ENCODE measurements at places on chromosomes 1 and 21. TPM values are rescaled to one million over a fixed set of nuclear protein-coding genes. Genes with fewer than 3 reads are reported as not detected.

The SYPL2 gene
- not detected for total RNA-seq

The OR2G6 gene
- total RNA-seq: 1.00 TPM

The FAM43B gene
- total RNA-seq: not detected

The C4BPB gene
- total RNA-seq: 0.17 TPM

DNA sequence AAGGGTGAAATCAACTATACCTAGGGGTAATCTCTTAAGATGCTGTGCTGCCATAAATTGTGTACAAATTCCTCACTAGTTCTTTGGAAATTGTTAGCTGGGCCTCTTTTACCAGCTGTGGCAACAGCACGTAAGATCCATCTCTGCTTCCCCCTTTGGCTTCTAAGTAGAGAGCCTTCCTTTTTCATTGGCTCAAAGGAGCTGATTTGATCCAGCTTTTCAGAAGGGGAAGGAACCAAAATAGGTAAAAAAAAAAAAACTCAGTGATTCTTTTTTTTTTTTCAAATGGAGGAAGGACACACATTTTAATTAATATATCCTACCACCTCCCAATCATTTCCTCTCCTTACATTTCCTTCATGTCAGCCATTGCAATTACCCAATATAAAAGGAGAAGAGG lies 4.0 kb upstream of the RCAN1 start:
- DNase-seq: no peak

- no peak for DNase-seq
Measured at GRCh38 chr1:241310451-241310850, 46.6 kb downstream of the RGS7 start.

DNA sequence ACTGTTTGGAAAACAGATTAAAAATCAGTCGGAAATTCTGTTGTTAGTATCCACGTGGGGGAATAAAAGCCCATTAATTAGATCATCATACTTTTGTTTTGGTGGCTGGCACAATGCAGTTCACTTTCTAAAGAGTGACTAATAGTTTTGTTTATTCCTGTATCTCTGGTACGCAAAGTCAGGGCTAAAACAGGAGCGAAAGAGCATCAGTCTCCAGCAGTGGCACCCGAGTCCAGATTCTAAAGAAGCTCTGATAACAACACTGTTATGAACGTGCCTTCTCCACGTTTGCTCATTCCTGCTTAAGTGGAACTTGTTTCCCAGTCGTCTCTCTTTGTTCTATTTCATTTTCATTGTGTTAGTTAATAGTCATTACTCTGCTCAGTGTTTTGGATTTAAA lies 69.6 kb downstream of the HSPA13 start:
- DNase-seq: no peak

- DNase-seq: no peak
Measured at GRCh38 chr1:87344231-87344630, 15.6 kb downstream of the LMO4 start.

- DNase-seq: no peak
Measured at GRCh38 chr1:51750729-51751128, 127.8 kb downstream of the NRDC start.

DNA sequence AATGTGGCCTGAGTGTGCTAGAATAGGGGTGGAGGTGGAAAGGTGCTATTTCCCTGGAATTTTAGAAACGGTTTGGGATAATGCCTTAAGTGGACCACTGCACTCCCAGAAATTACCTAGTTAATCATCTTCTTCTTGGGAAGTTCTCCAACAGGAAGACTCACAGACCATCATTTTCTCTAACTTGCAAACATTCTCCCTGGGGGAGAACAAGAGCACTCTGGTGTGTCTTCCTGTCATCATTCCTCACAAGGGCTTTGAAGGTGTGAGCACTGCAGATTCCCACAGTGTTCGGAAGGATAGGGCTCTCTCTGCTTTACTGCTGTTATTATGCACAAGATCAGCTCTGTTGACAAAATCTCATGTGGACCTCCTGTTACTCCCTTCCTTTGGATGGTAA lies 54.9 kb upstream of the TSPAN2 start:
- no peak for DNase-seq

DNA sequence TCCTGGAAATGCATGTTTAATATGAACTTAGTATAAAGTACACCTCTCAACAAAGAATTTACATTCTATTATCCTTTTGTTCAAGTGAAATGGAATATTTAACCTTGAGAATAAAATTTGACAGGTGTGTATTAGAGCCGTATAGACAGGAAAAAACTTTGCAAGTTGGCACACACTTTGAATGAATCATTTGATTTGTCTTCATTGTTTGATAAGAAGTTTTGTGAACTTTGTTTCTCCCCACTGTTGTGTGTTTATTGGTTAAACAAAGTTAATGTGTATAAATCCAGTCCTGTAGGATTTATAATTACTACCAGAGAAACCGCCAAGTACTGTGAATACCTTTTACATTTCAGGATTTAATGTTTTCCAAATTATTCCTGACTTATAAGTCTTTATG lies 2.0 kb downstream of the SYDE2 start:
- no peak for DNase-seq

- no peak for DNase-seq
Measured at GRCh38 chr1:243930822-243931671, 81.0 kb upstream of the AKT3 start.

DNA sequence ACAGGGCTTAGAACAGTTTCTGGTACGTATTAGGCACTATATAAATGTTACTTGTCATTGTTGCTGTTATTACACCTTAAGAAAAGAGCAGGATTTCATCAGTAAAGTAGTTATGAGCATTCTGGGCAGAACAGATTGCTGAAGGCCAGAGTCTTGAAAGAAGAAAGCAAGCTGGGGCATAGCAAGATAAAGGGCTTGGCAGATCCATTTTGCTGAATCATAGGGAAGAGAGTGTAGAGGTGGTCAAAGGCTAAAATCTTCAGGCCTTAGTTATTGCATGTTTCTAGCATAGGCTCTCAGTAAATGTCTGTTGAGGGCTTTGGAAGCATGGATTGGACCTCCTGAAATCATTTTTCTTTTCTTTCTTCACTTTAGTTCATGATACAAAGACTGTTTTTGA lies 67.5 kb downstream of the PLA2G4A start:
- DNase-seq: no peak

DNA sequence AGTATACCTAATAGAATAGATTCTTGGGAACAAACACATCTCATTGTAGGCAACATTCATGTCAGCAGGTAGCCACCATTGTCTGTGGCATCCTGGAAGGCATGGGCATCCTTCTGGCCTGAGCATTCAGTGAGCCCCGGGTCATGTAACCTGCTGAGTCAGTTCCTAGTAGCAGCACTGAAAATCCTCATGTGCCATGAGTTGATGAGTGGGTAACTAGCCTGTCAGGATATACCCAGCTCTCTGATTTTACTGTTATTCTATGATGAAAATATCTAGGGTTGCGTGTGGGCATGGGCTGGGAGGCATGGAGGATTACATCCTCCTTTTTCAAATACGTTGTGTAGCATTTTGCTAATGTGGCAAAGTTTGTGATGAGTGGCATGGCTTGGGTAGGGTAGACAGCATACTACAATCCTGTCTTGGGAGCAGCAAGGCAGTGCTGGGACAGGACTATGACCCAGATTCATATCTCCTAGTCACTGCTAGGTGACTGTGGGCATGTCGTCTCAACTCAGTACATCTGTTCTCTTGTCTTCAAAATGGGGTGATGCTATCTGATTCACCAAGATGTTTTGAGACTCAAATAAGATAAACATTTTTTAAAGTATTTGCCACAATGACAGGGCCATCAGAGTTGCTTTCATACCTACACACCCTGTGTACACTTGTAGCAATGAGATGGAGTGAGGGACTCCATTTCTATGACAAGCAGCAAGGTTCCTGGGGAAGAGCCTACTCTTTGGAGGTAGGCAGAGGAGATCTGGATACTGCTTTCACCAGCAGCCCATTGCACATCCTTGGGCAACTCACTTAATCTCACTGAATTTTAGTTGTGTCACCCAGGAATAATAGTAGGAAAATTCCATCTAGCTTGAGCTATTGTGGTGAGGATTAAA lies 62.5 kb downstream of the CD58 start:
- DNase-seq: no peak

- DNase-seq: no peak
Measured at GRCh38 chr1:145805057-145805456, 18.8 kb downstream of the RNF115 start.

GRCh38 chr1:83689921-83690868 lies 308.7 kb downstream of the TTLL7 start:
- no peak for DNase-seq

GRCh38 chr1:235954306-235955283 lies 87.9 kb upstream of the LYST start:
- peak; percentile 70 for DNase-seq

DNA sequence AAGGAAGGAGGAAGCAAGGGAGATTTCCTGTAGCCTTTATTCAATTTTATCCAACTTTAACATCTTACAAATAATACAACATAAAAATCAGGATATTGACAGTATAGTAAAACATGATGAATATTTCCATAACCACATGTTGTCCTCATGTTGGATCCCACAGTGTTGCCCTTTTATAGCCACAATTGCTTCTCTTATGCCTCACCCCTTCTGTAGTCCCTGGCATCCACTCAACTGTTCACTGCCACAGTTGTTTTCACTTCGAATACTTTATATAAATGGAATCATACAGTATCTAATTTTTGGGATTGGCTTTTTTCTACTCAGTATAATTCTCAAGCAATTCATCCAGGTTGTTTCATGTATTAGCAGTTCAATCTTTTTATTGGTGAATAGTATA lies 44.8 kb downstream of the SRSF11 start:
- no peak for DNase-seq

DNA sequence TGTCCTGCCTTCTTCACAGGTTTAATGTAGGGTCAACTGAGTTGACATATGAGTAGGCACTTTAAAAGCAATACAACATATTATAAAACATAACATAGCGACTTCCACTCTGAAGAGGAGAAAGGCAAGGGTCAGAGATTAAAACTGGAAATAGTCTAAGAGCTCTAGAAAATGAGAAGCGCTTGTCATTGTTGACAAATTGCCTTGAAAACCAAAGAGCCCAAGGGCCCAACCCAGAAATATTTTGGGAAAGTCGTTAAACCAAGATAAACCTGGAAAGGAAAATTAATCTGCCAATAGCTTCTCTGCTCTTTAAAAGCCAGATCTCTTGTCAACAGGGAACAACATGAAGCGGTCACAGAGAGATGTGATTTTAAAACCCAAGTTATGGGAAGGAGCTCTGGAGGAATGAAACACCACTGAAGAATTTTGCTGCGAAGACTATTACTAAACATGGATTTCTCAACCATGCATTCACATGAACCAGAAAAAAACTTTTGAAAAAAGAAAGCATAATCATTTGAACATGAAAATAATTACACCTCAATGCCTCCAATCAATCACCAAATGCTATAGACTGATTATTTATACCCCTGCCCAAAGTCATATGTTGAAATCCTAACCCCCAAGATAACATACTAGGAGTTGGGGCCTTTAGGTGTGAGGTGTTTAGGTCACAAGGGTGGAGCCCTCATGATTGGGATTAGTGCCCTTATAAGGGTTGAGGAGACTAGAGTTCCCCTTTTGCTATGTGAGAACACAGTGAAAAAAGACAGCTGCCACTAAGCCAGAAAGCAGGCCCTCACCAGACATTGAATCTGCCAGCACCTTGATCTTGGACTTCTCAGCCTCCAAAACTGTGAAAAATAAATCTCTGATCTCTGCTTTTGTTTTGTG lies 33.0 kb upstream of the MTF1 start:
- DNase-seq: no peak

- no peak for DNase-seq
Measured at GRCh38 chr1:33191731-33192275, 10.0 kb upstream of the TRIM62 start.

Measured in activated B cell treated with CpG ODN at 0.5 μM for 24 hours (primary cell).